ACHN (cell line): ENCODE measurements at places on chromosomes 16 and 17.

GRCh38 chr16:56102183-56102686 is 89.1 kb upstream of the GNAO1 start:
- DNase-seq = no peak

DNA sequence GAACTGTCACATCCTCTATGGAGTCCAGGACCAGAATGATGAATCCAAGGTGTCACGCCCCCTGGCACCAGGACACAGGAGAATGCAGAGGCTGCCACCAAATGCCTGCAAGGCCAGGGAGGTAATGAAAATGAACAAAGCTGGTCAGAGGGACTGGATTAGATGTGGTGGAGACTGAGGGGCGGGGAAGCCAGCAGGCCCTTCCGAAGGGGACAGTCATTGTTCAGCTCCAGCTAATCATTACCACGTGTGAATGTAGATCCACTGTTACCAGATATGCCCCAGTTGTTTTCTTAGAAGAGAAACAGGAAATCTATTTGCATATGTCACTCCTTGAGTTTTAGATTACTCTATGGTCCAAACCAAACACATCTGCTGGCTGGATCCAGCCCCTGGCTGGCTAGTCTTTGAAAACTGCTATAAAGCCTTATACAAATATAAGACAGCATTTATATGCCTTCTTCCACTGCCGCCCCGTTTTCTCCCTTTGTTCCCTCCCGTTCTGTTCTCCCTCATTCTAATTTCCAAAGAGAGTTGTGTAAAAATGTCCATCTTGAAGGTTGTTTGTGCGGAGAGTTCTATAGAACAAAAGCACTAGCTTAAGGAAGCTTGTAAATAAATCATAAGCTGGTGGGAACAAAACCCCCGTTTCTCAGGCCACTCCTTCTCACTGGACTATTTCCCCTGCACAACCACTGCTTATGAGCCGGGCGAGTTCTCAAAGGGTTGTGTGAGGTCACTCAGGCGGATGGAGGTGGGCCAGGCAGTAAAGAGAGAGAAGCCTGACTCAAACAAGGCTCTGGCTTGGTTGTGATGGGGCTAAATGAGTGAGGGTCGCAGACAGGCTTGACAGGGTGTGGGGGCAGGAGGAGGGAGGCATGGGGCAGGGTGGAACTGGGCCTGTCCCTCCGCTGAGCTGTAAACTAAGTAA is 14.2 kb downstream of the CRYM start:
- DNase-seq = peak; percentile 45

GRCh38 chr16:4507588-4508345 is 30.8 kb downstream of the CDIP1 start:
- no peak for DNase-seq

DNA sequence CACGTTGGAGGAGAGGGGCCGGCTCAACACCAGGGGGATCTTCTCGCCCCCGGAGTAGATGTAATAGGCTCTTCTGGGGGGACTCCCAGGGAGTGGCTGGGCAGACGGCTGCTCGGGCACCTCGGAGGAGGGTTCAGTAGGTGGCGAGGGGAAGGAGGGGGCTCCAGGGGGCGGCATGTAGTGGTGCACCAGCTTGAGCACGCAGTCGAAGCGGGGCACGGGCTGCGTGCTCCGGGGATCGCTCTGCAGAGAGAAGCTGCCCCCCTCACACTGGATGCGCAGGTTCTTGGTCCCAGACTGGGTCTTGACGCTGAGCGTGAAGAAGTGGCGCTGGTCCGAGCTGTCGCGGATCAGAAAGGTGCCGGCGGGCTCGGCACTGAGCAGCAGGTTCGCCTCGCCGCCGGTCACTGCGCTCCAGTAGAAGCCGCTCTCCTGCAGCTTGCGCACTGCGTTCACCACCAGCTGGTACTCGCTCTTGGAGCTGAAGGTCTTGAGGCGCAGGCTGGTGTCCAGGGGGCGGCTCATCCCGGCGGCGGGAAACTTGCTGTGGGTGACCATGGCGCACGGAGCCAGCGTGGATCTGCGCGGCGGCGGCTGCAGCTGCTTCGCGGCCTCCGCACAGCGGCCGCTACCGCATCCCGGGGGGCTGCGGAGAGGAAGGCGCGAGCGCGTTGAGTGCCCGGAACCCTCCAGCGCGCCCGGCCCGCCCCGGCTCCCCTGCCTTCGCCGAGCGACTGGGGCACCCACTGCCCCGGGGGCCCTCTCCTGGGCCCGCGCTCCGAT is 1.1 kb downstream of the SOCS3 start:
- peak; percentile 56 for DNase-seq

DNA sequence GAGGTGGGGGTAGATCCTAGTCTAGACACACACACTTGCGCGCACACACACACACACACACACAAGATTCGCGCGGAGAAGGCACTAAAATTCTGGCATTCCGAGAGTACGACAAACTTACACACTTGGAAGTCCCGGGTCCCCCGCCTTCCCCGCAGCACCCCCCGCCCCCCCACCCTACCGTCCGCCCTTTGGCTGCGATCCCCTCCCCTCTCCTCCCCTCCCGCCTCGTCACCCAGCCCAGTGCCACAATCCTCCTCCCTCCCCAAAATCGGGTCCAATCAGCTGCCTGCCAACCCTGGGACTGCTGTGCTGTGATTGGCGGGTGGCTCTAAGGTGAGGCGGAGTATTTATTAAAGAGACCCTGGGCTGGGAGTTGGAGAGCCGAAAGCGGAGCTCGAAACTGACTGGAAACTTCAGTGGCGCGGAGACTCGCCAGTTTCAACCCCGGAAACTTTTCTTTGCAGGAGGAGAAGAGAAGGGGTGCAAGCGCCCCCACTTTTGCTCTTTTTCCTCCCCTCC is at the start of gene SOX9:
Gene SOX9, plus strand, starts transcription at position 379 of the 522 bp plus-strand sequence. CDS start 372 bp downstream, outside the sequence.
- peak; percentile 91 for DNase-seq

- no peak for DNase-seq
Measured at GRCh38 chr17:59002848-59003247, 103.8 kb downstream of the TRIM37 start.

DNA sequence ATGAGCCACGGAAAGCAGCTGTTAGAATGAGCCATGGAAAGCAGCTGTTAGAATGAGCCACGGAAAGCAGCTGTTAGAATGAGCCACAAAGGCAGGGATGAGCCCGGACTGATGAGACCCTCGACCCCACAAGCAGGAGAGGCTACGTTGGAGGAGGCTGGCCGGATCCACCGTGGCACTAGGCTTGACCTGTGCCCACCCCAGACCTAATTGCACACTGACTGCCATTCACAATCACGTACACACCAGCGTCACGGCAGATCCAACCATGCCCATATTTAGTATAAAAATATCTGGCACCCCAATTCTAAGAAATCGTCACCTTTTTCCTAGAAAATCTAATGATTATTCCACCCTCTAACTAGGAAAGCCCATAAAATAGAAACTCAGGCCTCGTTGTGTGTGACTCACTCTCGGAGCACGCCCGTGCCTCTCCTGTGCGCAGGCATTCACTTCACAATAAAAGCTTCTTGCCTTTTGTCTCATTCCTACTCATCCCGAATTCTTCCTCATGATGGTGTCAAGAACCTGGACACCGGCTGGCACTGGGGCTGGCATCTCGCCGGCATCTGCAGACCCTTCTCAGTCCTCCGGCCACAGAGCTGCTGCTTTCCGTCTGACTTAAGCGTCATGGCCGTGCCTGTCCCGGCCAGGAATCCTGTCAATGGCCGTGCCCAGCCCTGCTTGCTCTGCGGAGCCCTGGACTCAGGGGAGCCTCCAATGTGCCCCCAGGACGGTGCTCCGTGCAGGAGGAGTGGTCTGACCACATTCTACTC is 5.5 kb upstream of the SECTM1 start:
- peak; percentile 79 for DNase-seq

DNA sequence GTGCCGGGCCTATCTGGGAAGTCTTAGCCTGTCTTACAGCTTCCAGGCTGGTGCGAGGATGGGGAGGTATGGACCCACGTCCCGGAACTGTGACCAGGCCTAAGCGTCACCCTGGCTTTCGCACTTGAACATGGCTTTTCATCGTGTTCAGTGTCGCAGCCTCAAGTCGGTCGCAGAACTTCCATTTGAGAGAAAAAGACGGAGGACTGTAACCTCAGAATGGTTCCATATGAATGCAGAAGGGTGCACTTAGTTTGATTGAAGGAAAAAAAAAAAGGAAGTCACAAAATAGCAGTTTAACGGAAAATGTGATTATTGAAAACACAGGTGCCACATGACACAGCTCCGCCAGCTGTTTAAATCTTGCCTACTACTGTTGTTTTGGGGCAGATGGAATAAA is 30.2 kb upstream of the JPT2 start:
- no peak for DNase-seq

DNA sequence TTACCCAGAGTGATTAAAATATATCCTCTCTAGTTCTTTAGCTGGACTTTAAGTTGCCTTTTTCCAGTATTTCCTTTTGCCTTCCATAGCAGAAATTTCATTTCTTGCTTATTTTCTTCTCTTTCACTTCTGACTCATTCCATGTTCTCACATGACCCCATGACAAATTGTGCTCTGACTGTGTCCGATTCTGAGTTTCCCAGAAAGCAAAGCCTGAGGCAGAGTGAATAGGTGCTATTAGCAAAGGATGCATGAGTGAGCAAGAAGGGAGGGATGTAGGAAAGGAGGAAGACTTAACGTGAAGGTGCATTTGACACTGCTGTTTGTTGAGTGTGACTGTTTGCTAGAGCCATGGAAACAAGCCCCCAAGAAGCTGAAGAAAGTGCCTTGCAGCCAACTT is 82.6 kb upstream of the CNTNAP4 start:
- DNase-seq = no peak

GRCh38 chr17:75691801-75692626 is 24.9 kb downstream of the SAP30BP start:
- no peak for DNase-seq

DNA sequence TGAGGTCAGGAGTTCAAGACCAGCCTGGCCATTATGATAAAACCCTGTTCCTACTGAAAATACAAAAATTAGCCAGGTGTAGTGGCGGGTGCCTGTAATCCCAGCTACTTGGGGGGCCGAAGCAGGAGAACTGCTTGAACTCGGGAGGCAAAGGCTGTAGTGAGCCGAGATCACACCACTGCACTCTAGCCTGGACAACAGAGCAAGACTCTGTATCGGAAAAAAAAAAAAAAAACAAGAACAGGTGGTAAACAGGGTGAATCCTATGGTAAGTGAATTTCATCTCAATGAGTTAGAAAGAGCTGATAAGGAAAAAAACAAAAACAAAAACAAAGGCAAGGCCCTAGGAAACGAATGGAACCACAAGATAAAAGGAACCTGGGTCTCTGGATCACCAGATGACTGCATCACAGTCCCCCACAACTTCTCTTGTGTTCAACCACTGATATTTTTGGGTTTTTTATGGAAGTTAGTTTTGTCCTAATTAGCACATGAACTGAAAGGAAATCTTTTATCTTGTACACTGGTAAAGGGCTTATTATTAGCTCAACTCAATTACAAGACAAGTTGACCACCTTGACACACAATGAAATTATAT is 21.0 kb downstream of the GLG1 start:
- no peak for DNase-seq
